ENCODE measurements at places on chromosomes 1 and 21.

DNA sequence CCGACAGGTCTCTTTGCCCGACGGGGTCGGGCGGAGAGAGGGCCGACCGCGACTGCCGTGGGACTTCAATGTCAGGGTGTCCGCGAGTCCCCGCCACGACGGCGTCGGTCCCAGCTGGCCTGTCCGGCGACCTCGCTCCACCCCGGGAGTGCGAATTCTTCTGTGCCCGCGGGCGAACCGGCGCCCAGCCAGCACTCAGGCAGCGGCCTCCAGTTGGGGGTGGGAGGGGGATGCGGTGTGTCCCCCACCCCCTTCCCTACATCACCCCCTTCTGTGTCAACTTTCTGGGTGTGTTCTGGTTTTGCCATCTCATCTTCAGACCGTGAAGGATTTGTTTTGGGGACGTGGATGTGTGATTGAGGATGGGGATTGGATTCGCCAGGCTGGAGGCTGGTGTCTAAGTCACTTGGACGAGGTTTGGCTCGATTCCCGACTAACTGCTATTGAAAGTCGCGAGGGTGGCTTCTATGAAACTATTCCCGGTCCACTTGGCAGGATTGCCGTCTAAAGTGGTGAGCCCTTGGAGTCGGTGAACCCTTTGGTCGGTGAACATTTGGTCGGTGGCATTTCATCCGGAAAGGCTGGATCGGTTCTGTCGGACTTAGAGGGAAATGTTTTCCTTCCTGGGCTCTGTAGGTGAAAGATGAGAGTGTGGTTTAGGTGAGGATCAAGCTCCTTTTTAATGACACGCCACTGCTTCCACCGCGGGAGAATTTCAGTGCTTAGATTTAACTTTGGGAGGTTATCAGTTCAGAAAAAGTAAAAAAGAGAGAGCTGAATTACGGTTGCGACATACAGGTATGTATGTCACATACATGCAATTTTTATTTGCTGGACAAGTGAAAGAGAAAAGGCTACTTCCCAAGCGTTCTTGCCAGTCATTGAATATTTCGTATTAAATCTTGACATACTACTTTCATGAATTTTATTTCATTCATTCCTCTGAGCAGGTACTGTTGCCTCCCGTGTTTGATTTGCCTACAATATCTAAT is 771 bp downstream of the ABCD3 start:
- peak; percentile 4 for DNase-seq

DNA sequence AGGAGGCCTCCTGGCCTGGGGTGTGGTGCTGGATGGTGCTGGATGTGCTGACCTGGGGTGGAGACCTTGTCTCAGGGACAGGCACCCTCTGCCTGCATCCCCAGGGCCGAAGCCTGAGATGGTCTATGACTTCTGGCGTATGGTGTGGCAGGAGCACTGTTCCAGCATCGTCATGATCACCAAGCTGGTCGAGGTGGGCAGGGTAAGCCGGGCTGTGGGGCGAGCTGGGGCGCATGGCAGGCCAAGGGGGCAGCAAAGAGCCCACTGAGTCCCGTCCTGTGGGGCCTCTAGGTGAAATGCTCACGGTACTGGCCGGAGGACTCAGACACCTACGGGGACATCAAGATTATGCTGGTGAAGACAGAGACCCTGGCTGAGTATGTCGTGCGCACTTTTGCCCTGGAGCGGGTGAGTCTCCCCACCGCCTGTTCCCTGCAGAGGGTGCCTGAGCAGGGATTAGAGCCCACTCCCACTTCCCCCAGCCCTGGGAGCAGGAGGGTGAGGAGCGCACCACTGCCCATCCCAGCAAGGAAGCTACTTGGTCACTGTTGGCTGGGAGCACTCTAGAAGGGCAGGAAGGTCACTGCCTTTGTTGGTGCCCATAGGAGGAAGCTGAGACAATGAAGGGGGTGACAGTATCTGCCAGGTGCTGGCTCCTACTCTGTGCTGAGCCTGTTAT is 75.2 kb downstream of the PTPRU start:
- DNase-seq, result no peak

DNA sequence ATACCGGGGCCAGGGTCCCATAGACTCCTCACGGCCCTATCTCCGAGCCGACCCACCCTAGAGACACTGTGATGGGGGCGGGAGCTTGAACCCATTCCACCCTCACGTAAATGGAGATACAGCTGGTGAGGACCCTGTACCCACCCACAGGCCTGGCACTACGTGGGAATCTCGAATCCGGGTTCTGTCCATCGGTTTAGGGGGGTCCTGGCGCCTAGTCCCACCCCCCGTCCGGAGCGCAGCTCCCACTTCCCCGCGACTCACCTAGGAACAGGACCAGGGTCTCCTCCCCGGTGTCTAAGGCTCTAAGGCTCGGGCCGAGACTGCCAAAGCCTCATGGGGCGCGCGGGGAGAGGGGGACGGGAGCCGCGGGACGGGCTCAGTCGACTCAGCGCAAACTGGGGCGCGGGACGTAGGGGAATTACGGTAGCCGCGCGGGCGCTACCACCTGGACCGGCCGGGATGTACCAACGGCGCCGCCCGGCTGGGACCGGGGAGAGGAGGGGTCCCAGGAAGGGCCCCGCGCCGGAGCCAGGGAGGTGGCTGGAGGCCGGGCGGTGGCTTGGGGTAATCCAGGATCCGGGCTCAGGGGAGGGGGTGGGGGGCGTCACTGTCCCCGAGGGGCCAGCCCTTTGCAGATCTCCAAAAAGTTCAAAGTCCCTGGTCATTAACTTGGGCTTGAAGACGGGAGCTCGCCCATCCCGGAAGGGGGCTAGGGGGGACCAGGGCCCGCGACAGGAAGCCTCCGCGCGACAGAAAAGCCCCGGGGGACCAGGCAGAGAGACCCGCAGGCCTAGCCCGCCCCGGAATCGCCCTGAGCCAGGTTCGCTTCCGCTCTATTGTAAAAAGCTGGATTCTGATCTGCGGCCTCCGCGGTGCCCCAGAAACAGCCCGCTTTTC is 1.0 kb downstream of the PLEKHG5 start:
- peak; percentile 30 for DNase-seq

DNA sequence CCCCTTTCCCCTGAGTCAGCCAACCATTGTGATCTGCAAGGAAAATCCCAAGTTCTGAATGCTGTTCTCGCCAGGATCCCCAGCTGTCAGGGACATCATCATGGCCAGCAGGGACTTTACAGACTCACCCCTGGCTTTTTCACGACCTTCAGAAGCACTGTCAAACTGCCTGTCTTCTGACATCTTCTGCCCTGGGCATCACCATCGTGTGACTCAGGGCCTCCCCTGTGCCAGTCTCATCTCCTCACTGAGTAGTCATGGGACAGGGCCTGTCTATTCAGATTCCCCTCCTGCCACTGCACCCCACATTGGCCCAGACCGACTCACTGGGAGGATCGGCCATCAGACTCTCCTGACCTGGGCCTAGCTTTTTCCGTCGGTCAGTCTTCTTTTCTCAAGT is 72.5 kb upstream of the VAMP3 start:
- DNase-seq, result no peak

GRCh38 chr1:25700144-25700523 is 83.5 kb downstream of the MAN1C1 start:
- no peak for DNase-seq

- no peak for DNase-seq
Measured at GRCh38 chr1:60394436-60394835, 320.9 kb upstream of the C1orf87 start.

- no peak for DNase-seq
Measured at GRCh38 chr1:217090060-217090911, 367.1 kb upstream of the ESRRG start.
